ENCODE measurements at places on chromosomes 4 and X.

DNA sequence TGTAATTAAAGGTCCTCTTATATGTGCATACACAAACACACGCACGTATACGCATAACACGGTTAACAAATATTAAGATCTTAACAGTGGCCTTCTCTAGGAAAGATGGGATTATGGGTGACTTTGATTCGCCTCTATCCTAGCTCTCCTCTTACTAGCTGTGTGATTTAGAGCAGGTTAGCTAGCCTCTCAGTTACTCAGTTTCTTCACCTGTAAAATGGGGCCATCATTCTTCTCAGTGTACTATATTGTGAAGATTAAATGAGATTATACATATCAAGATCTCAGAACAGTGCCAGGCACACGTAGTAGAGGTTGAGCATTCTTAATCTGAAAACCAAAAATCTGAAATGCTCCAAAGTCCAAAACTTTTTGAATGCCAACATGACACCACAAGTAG, 159.3 kb downstream of the BCOR start:
- DNase-seq: no peak

GRCh38 chr4:7962609-7963508, 23.2 kb upstream of the AFAP1 start:
- DNase-seq: no peak

GRCh38 chr4:122508083-122508482, 51.6 kb upstream of the IL2 start:
- no peak for DNase-seq

DNA sequence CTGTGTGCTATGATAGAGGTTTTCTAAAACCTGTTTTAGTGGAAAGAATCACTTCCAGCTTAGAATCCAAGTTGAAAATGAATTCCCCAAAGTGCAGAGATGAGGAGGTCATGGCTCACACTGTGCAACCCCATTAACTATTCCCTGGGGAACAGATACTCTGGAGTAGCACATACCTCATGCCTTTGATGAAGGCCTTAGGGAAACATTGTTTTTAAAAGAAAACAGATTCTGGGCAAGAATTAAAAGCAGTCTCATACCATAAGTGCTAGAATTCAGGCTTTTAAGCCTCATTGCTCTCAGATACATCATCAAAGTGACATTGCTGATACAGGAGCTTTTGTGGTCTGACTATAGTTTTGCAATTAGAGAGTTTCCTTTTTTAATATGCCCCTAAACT, 115.1 kb downstream of the NDST4 start:
- no peak for DNase-seq

DNA sequence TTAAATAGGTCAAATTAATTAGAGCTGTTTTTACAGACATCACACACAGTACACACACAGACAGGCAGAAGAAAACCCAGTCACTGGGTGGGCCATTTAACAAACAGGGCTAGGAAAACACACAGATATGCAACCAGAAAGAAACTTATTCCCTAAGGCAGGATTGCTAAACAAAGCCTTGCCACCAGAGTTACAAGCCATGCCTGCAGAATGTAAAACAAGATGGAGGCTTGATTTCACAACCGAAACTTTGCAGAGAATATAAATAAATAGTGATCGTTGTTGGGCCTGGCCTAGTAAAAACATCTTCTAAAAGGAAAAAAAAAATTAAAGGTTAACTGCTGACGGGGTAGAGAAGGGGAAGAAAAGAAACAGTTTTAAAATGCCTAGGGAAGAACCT, 212.3 kb downstream of the NAP1L3 start:
- DNase-seq: no peak

- no peak for DNase-seq
These were observed 105.6 kb downstream of the APOOL start for GRCh38 chrX:85109235-85109634.

- no peak for DNase-seq
These were observed 8.0 kb downstream of the LAGE3 start for GRCh38 chrX:154470914-154471568.

- no peak for DNase-seq
These were observed 5.5 kb upstream of the XIAP start for GRCh38 chrX:123854329-123854728.

GRCh38 chr4:89939994-89940393, 45.3 kb downstream of the MMRN1 start:
- DNase-seq: no peak

GRCh38 chrX:6026980-6027379, 201.7 kb downstream of the NLGN4X start:
- no peak for DNase-seq
